Activated T-helper 1 cell treated with anti-CD3 and anti-CD28 coated beads, Interleukin-2, amount 50 U/mL, for 16 hours (primary cell): ENCODE measurements at places on chromosomes 1 and 21.

GRCh38 chr1:240342251-240342625 lies 250.6 kb downstream of the FMN2 start:
- DNase-seq, result no peak

DNA sequence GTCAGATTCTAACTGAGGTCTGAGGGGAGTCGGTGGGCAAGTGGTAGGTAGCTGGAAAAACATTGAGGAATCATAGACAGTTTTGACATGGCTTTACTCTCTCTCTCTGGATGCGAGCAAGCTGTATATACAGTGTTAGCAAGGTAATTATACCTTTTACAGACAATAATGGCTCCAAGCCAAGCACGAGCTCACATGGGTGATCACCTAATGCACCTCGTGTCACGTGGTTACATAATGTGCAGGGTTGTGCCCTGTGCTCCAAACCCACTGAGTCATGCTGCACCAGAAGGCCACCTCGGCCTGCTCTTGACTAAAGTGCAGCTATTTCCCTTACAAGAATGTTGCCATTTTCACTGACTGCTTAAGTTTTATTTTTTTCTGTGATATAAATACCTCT lies 7.6 kb upstream of the CLCA2 start:
- DNase-seq, result no peak

DNA sequence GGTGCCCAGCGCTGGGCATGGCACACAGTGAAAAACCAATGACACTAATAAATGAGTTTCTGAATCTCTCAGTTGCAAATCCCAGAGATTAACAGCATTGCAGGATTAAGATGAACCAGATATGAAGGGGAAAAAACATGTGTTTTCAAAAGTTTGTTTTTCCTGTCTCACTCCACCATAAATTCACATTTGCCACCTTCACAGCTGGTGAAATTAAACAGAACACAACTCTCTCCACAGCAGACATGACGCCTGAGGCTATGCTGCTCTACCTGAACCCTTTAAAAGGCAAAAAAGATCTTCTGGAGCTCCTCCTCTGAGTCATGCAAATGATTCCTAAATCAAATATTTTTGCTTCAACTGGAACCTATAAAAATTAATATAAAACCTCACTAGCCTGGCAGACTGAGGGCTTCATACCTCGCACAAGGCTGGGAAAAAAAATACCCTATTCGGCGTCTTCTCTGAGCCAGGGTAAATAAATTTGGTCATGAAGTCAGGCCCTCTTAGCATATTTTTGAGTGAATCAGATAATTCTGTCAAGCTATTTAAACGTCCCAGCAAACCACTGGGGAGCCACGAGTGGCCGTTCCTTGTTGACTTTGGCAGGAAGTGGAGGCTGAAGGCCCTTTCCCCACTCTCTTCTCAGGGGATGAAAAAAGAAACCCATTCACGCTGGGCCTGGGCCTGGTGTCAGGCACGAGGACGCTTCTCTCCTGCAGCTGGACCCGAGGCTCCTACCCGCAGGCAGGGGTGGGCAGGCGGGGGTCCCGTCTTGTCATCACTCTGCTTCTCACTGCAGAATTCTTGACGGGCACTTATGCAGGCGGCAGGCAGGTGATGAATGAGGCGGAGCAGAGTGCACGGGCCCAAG lies 53.0 kb downstream of the DMRTB1 start:
- no peak for DNase-seq

- no peak for DNase-seq
Measured at GRCh38 chr1:46448109-46448911, 41.3 kb upstream of the DMBX1 start.

GRCh38 chr21:44012474-44013379 lies 618 bp downstream of the TRAPPC10 start:
- peak; percentile 70 for DNase-seq

GRCh38 chr21:42146821-42147220 lies 72.1 kb upstream of the ABCG1 start:
- no peak for DNase-seq

GRCh38 chr1:223219846-223220610 lies 77.0 kb upstream of the TLR5 start:
- no peak for DNase-seq

DNA sequence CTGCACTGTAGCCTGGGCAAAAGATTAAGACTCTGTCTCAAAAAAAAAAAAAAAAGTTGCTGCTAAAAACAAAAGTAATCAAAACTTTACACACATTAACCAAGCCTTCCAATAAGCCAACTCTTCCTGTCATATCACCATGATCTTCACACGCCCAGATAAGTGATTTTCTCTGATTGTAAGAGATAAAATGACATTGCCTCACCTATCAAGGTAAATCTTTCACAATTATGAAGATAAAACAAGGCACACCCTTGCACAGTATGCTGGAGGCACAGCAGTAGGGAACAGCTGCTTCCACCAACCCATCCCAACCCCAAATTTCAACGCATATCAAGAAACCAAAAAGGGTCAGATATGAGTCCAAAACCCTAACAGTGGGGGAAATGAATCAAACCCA lies 8.8 kb upstream of the TIAM1 start:
- no peak for DNase-seq

- no peak for DNase-seq
Measured at GRCh38 chr1:85274969-85275453, 1.4 kb downstream of the BCL10 start.

GRCh38 chr1:203871114-203871880 lies 9.9 kb downstream of the SNRPE start:
- DNase-seq, result no peak

- DNase-seq, result no peak
Measured at GRCh38 chr1:213070406-213070805, 19.4 kb downstream of the RPS6KC1 start.

DNA sequence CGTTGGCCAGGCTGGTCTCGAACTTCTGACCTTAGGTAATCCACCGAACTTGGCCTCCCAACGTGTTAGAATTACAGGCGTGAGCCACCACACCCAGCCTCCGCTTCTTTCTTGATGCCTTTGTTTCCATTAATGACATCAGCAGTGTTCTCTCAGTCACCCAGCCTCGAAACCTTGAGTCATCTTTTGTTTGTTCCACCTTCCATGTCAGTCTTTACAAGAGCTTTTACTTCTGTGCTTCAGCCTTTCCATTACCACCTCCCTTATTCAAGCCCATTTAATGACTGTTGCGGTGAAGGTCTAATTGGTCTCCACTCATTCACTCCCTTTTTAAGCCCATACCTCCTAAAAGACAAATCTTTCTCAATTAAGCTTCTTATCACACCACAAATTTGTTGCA lies 146.6 kb upstream of the ADGRL2 start:
- no peak for DNase-seq

- DNase-seq, result peak; percentile 61
Measured at GRCh38 chr1:178532392-178532791, 19.5 kb downstream of the TEX35 start.

DNA sequence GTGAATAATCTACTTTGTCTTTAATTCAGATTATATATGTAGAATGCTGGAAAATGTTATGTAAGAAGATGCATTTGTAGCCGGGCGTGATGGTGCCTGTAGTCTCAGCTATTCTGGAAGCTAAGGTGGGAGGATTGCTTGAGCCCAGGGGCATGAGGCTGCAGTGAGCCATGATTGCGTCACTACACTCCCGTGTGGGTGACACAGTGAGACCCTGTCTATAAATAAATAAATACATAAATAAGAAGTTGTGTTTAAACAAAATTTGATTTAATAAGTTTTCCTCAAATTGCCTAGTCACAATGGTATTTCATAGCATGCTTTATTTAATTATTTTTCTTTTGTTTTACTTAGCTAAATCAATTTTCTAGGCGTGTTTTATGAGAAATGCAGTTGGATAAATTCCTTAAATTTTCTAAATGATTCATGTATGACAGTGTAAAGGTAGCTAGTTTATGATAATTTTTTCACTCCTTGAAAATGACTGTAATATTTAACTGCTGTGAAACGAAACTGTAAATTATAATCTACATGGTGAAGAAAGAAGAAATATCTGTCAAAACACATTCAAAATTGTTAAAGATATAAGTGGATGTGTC lies 232.6 kb downstream of the SRGAP2C start:
- DNase-seq, result no peak

DNA sequence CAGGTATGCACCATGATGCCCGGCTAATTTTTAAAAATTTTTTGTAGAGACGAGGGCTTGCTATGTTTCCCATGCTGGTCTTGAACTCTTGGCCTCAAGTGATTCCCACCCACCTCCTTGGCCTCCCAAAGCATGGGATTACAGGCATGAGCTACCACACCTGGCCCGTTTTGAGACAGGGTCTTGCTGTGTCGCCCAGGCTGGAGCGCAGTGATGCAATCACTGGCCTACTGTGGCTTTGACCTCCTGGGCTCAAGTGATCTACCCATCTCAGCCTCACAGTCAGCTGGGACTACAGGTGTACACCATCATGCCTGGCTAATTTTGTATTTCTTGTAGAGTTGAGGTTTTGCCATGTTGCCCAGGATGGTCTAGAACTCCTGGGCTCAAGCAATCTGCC lies 7.5 kb upstream of the SH3D21 start:
- no peak for DNase-seq

- DNase-seq, result no peak
Measured at GRCh38 chr1:32870615-32871363, at the start of gene FNDC5. Gene FNDC5 (minus strand): TSS chr1:32870912.

DNA sequence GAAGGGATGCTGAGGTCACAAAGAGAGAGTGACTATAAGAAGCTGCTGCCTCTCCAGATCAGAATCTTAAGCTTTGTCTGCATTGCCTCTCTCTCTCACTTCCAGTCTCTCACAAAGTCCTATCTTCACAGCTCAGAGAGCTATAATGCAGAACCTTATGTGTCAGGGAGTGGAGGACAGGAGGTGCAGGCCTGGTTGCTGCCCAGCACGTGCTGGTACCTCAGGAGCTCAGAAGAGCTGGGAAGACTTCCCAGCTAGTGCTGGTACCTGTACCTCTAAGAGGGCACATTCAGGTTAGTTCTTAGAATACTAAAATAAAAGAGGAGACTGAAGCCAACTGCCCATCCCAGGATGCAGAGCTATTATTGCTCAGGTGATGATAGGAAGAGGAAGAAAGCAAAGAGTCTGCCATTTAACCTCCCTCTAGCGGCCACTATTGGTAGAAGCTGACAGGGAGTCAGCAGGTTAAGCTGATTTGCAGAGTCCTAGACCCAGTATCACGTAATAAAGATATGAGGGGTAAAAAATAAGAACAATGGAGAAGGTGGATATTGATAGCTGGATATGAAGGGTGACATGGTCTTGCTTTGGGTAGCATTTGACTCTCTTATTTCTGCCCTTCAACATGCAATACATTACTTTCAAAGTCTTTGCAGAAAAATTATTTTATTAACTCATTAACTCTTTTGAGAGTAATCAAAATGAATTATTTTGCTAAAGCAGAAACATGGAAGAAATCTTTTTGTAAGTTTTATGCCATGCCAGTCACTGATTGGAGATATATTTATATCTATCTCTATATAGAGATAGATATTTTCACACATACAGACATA lies 138.1 kb upstream of the HMCN1 start:
- DNase-seq, result peak; percentile 15

- no peak for DNase-seq
Measured at GRCh38 chr1:53987880-53988279, 30.1 kb downstream of the LDLRAD1 start.

- no peak for DNase-seq
Measured at GRCh38 chr1:116558140-116558549, 12.7 kb downstream of the CD58 start.
